ENCODE measurements at places on chromosomes 3 and 15.

- peak; percentile 34 for DNase-seq
Observed at GRCh38 chr3:54146506-54147239, 24.3 kb downstream of the CACNA2D3 start.

- DNase-seq = peak; percentile 10
Observed at GRCh38 chr3:8239718-8240695, 261.6 kb upstream of the LMCD1 start.

GRCh38 chr3:80338366-80338765 lies 570.6 kb upstream of the ROBO1 start:
- no peak for DNase-seq

- no peak for DNase-seq
Observed at GRCh38 chr3:53155760-53156159, 5.2 kb upstream of the PRKCD start.

DNA sequence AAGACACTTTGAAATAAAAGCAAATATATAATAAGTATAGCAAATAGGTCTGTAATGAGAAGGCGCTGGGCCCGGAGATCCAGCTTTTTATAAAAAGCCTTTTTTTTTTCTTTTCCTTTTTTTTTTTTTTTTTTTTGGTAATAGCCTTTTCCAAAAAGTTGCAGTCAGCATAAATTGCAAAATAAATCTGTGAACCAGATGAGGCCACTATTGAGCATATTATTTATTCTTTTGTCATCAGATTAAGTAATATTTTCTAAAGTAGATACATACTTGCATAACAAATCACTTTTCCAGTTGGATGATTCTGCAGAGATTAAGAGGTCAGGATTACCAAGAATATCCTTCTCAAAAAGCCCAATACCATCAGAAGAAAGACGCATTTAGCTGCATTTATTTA lies 24.9 kb downstream of the FMN1 start:
- no peak for DNase-seq

DNA sequence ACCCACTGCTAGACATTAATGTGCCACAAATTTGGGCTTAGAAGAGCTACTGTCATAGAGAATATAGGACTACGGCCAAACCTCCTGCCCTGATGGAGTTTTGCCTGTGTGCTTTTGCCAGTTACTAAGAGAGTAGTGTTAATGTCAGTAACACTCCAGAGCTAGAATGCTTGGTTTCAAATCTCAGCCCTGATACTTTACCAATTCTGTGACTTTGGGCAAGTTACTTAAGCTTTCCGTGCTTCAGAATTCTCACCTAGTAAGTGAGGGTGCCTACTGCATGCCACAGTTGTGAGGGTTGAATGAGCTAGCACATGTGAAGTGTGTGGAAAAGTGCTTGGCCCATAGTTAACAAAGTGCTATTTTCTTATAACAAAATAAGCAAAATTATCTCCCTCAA lies 10.9 kb upstream of the ITGA11 start:
- DNase-seq = no peak

- DNase-seq = no peak
Observed at GRCh38 chr15:54803134-54803808, 393.5 kb downstream of the RSL24D1 start.

GRCh38 chr15:93451265-93451664 lies 362.3 kb upstream of the RGMA start:
- DNase-seq = peak; percentile 3

DNA sequence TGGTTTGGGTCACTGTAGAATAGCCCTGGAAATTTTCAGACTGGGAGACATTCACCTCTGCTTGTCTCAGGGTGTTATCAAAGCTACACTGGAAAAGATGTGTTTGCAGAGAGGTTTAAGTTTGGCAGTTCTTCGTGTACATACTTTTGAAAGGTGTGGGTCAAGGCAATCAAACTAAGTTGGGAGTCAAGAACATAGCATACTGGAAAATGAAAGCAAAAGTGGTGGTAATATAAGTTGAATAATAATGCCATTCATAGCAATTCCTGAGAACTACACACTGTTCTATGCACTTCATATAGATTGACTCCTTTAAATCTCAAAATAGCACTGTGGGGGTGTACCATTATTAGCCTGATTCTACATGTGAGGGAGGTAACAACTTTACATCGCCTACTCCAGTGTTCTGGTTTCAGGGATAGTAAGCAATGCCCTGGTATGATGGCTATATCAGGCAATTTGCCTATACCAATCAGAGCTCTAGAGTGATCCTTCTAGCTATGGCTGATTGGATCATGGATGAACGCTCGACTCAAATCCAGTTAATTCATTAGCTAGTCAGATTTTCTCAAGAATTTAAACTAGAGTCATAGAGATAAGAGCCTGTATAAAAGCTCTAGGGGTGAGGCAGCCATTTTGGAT lies 44.6 kb upstream of the RASGRP1 start:
- DNase-seq = no peak

- no peak for DNase-seq
Observed at GRCh38 chr3:99108508-99108907, 207.0 kb upstream of the DCBLD2 start.

DNA sequence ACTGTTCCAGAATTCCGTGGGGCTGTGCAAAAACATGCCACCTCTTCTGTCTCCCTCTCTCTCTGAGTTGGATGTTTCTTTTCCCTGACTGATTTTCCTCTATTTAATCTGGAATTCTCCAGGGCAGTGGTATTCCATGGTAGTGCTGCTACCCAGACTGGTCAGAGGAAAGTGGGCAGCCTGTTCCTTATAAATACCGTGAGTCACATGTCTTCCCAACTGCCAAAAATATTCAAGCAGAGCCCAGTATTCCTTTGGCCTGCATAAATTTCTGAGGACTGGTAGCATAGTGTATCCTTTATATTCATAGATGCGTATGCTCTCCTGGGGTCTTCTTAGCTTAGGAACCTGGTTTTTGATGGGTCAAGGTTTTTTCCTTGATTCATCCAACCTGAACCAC lies 40.9 kb downstream of the CEMIP start:
- no peak for DNase-seq

DNA sequence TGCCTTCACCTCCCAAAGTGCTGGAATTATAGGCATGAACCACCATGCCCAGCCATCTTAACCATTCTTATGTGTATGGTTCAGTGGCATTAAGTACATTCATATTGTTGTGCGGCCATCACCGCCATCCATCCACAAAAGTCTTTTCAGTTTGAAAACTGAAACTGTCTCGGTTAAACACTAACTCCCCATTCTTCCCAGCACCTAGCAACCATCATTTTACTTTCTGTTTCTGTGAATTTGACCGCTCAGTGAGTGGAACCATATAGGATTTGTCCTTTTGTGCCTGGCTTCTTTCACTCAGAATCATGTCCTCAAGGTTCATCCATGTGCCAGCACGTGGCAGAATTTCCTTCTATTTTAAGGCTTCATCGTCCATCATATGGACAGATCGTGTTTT lies 5.8 kb downstream of the MCM2 start:
- DNase-seq = no peak

- peak; percentile 12 for DNase-seq
Observed at GRCh38 chr3:123229145-123229544, 27.4 kb downstream of the SEC22A start.

DNA sequence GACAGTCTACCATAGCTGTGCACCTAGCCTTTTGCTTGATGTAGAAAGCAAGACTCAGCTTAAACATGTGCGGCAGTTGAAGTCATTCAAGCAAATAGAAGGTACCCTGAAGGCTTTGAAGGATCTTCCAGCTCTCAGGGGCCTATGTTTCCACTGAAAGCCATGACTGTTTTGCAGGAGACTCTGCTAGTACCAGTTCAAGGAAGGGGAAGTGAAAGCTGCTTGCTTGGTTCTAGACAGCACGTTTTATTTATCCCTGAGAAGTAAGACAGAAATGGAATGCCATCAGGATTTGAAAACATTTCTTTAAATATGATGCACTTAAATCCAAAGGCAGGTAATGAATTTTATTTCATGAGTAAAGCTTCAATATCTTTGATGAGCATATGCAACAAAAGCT lies 311.4 kb downstream of the PDCD6IP start:
- no peak for DNase-seq

GRCh38 chr3:37453393-37454389 lies 279.3 kb upstream of the LRRFIP2 start:
- DNase-seq = no peak

DNA sequence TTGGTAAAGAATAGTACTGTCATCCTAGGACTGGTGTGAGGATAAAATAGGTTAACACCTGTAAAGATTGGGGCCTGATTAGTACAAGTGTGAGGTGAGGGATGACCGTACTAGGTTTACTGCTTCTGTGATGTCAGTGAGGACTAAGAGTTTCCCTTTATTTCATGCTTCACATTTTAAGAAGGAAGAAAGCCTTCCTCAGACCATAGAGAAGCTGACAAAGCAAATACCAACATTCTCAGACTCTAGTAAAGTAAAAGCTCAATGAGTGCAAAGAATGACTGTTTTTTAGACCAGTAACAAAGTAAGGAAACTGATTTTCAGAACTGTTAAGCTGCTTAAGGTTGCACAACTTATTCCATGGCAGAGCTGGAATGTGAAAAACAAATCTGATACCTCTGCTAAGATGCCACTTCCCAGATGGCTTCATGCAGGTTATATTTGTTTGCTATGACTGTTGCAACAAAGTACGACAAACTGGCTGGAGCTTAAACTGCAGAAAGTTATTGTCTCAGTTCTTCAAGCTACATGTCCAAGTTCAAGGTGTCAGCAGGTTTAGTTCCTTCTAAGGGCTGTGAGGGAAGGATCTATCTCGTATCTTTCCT lies 354.9 kb downstream of the RSL24D1 start:
- no peak for DNase-seq

GRCh38 chr3:18245721-18246120 lies 179.4 kb downstream of the SATB1 start:
- DNase-seq = no peak

GRCh38 chr15:73183071-73183470 lies 130.8 kb downstream of the NEO1 start:
- no peak for DNase-seq

DNA sequence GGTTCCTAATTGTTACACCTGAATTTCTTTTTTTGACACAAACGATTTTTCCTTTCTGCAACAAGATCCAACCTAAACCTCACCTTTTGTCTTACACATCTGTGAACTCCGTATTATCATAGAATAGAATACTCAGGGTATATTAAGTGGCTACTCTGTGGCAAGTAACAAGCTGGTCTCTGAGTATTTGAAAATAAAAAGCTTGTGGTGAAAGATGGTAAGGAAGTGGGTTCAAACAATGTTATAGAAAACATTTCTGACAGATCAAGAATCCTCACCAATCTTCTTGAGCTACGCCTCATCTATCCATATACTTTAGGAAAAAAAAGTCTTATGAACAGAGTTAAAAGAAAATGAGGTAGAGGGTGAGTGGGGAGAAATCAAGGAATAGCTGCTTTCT lies 3.5 kb upstream of the ANKRD28 start:
- no peak for DNase-seq
